Activated T-helper 17 cell treated with anti-CD3 and anti-CD28 coated beads, Interleukin-2, amount 50 U/mL, for 72 hours (primary cell): ENCODE measurements at places on chromosomes 3 and 15.
A peak's percentile ranks its signal among the peaks of the same experiment; 100 is the strongest.

- ATAC-seq = no peak
Observed at GRCh38 chr3:123296836-123297626, 95.3 kb downstream of the SEC22A start.

GRCh38 chr3:23320586-23321570 lies 117.8 kb downstream of the UBE2E2 start:
- ATAC-seq = no peak

DNA sequence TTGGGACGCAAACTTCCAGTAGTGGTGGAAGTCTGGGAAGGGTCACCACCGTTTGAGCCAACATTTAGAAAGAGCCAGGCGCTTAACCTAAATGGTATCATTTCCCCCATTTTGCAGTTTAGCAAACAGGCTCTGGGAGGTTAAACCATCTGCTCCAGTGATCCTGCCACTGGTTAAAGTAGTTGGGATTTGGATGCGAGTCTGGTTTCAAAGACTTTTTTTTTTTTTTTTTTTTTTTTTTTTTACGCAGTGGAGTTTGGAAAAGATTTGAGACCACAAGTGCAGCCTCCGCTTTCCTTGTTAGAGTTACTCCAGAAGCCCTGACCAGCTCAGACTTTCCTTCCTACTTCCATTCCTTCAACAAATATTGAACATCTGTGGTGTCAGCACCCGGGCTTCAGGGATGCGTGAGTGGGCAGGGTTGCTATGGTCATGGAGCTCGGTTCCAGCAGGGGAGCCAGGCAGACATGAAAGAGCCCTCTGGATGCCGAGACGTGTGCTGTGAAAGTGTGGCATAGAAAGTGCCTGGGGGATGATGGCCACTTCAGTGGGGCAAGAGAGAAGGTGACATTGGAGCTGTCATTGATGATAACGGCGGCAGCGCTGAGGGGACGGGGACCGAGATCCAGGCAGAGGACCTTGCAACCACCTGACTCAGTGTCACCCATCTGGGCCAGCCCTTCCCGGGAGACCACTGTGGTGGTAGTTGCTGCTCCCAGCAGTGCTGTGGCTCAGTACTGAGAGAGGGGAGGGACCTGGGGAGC lies 1.1 kb upstream of the RNU6-1 start:
- peak; percentile 14 for ATAC-seq

- ATAC-seq = peak; percentile 36
Observed at GRCh38 chr3:32961189-32961715, 9.8 kb downstream of the CCR4 start.

- ATAC-seq = no peak
Observed at GRCh38 chr3:111802163-111802625, 56.9 kb upstream of the PHLDB2 start.

- ATAC-seq = no peak
Observed at GRCh38 chr15:27512281-27513001, 541.5 kb downstream of the GABRG3 start.

GRCh38 chr3:146813496-146813895 lies 208.3 kb upstream of the PLSCR5 start:
- ATAC-seq = no peak

DNA sequence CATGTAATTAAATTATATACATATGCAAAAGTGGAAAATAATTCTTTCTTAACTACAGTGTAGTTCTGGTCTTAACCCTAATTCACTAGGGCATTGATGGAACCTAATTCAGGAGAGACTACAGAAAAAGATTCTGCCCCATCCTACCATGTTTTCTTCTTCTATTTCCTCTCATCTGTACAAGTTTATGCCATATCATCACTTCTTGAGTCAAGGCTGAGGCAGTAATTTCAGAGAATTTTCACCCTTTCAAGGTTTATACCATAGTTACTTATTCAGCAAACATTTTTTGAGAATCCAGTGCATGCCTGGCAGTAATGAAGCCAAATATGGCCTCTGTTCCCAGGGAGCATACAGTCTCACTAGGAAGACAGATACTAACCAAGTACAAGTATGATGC lies 33.4 kb downstream of the SHOX2 start:
- no peak for ATAC-seq

DNA sequence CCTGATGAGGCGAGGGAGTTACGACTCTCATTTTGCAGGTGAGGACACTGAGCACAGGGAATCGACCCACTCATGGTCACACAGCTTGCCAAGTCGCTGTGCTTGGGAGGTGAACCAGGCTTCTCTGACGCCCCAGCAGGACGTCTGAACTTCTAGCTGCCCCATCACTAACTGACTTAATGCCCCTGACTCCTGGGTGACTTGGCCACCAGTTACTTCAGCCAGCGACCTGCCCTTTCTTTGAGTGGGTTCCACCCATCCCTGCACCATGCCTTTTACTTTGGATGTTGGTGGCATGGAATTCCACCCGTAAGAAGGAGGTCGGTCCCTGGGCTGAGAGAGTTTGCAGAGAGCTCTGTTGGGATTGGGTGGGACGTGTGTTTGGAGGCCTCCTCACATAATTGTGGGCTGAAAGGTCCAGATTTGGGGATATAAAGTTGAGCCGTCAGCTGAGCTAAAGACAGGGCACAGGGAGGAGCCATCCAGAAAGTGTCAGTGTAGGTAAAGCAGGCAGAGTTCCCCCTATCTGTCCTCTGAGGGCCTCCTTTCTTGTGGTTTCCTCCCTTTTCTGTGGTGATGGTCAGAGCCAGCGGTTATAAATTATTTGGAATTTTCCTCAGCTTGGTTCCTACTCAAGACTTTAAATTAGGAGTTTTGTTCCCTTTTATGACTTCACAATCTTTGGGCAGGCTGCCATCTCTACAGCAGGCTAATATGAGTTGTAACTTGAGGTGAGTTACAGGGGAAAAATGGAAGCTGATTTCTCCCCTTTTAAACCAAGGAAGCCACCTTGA lies 55.0 kb downstream of the FLNB start:
- ATAC-seq = no peak

DNA sequence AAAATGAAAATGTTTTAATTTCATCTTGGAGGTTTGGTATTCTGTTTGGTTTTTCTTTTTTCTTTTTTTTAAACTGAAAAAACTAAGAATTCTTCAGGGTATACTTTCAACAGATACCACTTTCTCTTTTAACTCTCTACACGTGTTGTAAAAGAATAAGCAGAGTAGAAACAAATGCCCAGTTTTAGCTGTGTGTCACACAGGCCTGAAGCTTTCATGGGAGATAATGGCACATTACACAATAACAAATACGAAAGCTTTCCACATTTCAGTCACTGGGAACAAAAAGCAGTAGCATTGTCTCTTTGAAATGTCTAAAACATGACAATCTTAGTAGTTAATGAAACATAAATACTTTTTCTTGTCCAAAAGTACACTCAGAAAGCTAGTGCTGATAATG lies 818.5 kb downstream of the TBL1XR1 start:
- no peak for ATAC-seq
